ENCODE measurements at places on chromosomes 7 and 10.

- DNase-seq: no peak
These were observed 212.1 kb downstream of the VTI1A start for GRCh38 chr10:112658900-112659638.

- no peak for DNase-seq
These were observed 5.9 kb upstream of the NUP42 start for GRCh38 chr7:23175938-23176337.

DNA sequence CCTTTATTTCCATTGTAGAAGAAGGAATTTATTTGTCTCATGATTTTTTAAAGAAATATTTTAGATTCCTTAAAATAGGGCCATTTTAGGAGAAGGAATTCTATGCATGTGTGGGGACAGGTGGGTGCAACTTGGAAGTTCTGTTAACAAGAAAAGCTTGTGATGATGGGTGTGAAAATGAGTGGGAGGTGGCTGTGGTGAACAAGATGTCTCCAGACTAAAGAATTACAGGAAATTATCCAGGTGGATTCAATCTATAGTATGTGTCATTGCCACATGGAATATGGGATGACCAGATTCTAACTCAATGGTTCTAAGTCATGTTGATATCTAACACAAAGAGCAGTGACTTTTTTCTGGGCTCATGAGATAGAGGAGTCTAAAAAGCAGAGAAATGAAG is 229.6 kb upstream of the IGFBP3 start:
- DNase-seq: no peak

DNA sequence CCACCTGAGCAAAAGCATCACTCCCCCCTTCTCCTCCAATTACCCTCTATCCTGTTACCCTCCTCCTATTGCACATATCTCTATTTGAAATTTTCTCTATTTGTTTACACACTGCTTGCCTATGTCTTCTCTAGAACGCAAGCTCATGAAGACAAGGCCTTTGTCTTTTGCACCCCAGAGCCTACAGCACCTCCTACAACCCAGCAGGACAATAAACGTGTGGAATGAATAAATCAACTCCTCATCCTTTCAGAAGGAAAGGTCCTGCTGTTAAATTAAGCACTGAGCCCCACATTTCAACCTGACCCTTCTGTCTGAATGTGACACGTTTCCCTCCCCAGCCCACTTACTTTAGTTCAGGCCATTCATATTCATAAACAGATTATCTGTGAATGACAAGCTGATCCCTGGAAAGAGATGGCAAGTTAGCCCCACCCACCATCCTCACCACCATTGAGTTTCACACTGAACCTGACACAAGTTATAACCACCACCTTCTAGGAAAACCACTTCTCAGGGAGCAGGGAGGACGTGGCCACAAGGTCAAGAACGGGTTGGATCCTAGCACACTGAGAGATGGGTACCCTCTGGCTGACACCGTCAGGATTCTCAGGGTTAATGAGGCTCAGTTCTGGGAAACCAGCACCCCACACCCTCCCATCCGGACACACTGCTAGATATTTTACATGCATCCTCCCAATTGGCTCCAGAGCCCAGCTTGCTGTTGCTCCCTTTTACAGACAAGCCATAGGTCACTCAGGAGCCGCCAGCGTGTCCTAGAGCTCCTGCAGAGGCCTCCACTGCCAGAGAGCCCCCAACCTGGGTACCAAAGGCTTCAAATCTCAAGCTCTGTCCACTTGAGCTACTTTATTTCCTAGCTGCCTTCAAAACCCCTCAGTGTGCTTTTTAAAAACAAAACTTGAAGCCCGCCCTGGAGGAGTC is 934 bp downstream of the PRTFDC1 start:
- no peak for DNase-seq

- no peak for DNase-seq
These were observed 105.0 kb upstream of the LANCL2 start for GRCh38 chr7:55260171-55260570.

GRCh38 chr7:32659853-32660252 is 164.6 kb downstream of the AVL9 start:
- DNase-seq: no peak

DNA sequence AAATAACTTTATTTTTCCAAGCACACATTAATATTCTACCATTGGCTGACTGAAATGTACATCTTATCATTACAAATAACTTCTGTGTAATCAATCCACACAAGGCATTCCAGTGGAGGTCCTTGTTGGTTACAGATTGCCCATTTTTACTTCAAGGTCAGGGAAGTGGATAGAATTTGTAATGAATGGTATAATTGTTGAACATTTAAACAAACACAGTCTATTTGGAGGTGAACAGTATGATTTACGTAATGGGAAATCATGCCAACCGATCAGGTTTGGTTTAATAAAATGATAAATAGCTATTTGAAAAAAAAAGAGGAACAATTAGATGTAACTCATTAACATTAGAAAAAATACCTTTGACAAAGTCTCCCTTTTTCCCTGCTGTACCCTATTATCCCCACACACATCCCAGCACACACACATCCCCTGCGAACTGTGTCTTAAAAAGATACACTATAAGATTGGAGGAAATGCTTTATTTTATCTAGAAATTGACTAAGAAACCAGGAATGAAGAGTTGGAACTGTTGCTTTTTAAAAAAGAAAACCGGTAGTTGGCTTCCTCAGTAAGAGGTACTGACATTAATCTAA is 19.0 kb upstream of the ASZ1 start:
- no peak for DNase-seq

Measured in CMK (cell line).